Aorta (tissue), 5 donors: ENCODE measurements at places on chromosomes 1 and 21.

- peak; percentile 84 for DNase-seq
These were observed 14.4 kb upstream of the ERVH48-1 start for GRCh38 chr21:42939582-42940413.

GRCh38 chr1:114328361-114328904 lies 174.8 kb upstream of the SYT6 start:
- DNase-seq: no peak

- no peak for DNase-seq
These were observed 23.5 kb downstream of the GLIS1 start for GRCh38 chr1:53715478-53715877.

- peak; percentile 56 for DNase-seq
These were observed at the start of gene PTGFR for GRCh38 chr1:78490861-78491450. TSS of gene PTGFR (plus strand) at chr1:78490974. CDS start at chr1:78492744, 1,770 bp downstream.

DNA sequence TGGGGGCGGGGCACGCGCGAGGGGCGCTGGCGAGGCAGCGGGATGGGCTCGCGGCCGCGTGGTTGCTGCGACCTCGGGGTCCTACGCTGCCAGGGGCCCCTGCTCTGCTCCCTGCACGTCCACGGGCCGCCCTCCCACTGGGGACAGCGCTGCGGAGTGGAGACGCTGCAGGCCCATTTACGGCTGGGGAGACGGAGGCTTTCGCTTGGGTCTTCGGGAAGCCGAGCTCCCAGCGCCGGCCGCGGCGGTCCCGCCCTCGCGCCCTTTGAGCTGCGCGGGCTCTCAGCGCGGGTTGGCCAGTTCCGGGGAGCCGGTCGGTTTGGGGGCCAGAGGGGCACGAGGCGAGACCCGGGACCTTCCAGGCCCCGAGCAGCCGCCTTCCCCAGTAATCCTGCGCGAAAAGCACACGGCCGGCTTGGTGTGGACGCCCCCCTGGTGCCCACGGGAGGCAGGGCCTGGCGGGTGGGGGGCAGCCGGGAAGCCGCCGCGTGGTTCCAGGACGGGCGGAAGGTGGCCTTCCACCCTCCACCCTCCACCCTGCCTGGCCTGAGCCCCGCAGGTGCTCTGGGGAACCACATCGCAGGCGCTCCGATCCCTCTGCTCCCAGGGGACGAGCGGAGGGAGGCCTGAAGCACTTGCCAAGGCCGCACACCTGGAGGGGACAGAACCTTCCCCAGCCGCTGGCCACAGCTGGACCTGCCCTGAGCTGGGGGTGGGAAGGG lies 570 bp upstream of the PEX10 start:
- no peak for DNase-seq

GRCh38 chr1:19884312-19884711 lies 2.1 kb downstream of the OTUD3 start:
- DNase-seq: no peak

- DNase-seq: no peak
These were observed 540.6 kb downstream of the NPHP4 start for GRCh38 chr1:5451671-5452070.

DNA sequence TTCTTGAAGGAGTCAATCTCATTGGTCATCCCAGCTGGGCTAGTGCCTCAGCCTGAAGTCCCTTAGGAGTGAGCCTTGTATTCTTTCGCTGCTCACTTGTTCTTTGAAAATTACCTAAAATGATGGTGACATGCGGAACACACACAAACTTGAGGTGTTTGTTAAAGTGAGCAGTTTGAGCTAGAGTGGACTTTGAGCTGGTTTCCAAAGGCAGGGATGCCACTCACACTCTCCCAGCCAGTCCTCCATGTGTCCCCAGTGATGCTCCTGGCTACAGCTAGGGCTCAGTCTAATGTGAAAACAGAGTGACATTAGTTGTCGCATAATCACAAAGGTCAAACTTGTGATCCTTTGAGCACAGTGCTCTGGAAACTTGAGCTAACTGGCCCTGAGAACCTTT lies 84.3 kb downstream of the DTL start:
- no peak for DNase-seq

DNA sequence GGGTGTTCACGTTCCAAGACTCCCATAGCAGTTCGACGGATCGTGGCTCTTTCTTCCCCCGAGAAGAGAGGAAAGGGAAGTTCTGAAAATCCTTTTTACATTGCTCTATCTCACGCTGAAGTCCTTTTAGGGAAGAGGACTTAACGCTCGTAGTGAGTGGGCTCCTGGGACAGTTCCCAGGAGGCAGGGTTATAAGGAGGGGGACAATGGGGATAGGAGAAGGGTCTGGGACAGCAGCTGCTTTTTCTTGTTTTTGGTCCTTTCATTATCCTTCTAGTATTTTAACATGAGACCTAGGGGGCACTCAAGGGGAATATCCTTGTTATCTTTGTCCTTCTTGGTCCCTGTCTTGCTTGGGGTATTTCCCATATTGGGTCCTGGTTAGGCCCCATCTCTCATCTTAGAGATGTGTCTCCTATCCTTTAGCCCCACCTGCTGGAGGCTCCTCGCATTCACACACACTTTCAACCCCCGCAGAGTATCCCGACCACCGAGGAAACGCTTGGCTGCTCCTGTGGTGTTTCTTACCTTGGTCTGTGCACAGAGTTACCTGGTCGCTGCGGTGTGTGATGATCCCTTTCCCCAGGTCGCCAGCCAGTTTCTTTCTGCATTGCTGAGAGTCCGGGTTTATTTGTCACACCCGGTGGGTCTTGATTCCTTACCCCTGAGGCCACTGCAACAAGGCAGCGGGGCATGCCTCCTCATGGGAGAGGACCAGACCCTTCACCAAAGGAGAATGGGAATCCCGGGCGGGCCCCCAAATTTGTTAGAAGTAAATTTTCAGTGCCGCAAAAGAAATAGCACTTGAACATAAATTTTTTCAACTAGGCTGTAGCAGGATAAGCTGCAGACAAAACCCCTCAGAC lies 29.7 kb downstream of the SCCPDH start:
- no peak for DNase-seq

DNA sequence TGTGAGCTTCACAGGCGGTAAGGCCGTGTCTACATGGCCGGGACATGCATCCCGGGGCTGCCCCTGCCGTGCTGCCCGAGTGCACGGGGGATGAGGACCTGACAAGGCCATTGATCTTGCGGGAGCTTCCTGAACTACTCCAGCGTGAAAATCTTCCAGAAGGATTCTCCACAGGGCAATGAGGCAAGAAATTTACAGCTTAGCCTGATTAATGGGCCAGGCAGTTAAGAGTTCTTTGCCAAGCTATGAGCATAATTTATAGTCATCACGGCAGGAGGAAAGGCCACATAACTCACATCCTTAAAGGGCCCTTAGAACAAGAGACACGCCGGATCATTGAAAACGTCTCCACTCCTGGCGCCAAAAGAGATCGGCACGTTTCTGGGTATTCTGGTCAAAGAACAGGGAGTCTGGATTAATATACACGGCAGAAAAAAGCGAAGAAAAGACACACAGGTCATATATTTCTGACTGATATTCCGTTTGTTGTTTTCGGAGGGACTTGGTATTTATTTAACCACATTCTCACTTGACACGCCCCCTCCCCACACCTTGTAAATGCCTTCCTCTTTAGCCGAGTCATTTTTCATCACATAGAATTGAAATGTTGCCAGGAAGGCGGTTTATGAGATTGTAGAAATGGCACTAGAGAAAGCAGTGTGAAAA lies 180.5 kb downstream of the DYRK1A start:
- peak; percentile 52 for DNase-seq

DNA sequence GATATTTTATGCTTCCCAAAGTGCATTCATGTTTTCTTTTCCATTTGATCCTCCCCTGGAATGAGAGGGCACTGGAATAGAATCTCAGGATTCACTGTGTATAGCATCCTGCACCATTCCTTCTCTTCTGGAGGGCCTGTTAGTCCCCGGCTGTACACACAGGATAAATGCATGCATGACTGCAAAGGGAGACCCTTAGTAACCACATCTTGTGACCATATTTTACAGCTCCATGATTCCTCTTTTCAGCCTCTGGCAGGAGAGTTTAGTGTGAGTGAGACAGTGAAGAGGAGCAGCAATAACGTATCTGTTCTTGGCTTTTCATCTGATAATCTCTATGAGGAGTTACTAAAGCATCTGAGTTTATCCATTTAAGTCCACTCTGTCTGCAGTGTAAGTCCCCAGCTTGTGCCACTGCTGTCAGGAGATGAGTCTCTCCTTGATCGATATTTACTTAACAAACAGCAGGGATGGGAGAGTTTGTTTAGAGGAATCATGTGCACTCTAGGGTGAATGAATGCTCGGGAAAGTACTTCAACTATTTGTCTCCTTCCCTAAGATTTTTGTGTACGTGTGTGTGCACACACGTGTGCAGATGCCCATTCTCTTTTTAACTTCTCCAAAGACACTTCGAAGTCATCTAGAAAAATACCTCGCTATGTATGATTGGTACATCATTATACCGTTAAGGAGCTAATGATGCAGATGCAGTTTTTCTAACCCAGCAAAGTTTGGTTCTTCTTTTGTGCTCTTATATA lies 41.1 kb downstream of the PROX1 start:
- DNase-seq: no peak

DNA sequence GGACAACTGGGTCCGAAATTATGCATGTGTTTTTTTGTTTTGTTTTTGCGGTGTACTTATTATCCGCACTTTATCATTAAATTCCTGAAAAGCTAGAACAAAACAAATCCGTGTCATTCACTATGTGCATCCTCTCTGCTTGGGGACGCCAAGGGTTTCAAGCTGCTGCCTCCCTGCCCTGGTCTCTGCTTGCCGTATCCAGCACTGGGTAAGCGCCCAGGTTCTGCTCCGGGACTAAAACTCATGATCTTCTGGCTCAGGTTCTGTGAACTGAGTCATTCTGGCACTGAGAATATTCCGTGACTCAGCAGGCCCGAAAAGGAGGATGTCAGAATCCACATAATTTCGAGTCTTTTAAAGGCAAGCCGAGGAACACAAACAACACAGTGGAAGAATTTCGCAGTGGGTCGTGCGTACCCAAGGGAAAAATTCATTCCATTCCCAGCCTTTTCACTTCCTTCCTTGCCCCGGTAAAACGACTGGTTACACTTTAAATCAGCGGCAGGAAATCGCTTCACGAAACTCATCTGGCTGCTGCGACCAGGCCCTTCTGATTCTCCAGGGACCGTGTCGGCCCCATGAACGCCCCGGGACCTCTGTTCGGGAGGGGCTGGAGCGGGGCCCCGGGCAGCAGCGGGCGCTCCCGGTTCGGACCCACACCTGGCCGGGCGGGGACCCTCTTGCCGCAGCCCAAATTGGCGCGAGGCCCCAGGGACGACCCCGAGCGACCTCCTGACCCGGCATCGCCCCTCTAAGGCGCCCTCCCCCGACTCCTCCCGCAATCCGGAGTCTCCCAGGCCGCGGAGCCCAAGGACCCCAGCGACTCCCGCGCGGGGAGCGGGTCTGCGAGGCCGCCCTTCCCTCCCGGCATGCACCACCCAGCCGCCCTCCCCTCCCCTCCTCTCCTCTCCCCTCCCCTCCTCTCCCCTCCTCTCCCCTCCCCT lies 746 bp upstream of the LAMC1 start:
- DNase-seq: peak; percentile 90

GRCh38 chr21:45313015-45313414 lies 25.3 kb upstream of the POFUT2 start:
- DNase-seq: peak; percentile 63
